ENCODE measurements at places on chromosomes 5 and 9. TPM values are rescaled to one million over a fixed set of nuclear protein-coding genes. Genes with fewer than 3 reads are reported as not detected.

DNA sequence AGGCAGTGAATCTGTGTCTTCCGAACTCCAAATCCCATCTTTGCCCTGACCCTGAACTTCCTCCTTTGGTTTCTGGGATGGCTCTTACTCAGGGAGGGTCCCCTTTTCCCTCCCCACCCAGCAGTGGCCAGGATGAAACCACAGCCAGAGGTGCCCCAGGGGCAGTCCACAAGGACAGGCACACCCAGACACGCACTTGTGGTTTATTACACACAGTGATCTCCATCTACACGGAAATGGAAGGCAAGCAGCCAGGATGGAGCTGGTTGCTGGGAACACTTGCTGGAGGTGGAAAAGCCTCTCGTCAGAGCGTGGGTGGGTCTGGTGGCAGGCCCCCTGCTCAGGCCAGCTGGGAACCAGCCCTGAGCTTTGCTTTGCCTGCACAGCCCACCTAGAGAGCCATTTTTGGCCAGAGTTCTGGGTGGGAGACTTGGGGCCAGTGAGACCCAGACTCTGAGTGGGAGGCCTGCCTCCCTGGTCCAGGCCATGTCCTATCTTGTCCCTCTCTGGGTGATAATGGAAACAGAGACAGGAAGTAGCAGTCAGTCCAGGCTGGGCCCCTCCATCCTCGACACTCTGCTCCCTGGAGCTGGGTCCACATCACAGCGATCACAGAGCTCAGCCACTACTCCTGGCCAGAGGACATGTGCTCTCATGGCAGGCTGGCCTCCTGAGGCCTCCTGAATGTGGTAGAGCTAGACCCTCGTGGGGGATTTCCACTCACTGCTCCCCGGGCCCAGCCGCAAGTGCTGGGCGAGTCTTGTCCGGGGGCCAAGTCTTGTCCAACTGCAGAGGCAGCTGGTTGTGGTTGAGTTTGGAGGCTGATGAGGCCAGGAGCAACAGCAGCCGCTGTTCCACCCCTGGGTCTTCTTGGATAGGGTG is 5.1 kb upstream of the PHYKPL start:
- DNase-seq: no peak

DNA sequence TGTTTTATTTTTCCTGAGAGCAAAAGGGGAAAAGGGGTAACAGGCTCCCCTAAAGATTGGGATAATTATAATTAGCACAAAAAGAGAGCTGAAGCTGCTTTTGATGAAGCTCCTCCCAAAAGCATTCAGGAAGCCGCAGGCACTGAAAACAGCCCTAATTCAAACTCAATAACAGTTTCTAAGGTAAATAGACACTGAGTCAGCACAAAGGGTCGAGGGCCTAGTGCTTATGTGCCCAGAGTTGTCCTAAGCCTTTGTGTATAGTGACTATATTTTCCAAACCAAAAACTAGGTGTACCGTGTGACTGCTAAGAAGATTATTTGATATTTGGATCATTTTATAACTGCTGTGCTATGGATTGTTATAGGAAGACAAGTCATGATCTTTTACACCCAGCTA is 67.7 kb downstream of the HMHB1 start:
- DNase-seq: no peak

GRCh38 chr5:7210549-7210948 is 185.4 kb upstream of the ADCY2 start:
- no peak for DNase-seq

DNA sequence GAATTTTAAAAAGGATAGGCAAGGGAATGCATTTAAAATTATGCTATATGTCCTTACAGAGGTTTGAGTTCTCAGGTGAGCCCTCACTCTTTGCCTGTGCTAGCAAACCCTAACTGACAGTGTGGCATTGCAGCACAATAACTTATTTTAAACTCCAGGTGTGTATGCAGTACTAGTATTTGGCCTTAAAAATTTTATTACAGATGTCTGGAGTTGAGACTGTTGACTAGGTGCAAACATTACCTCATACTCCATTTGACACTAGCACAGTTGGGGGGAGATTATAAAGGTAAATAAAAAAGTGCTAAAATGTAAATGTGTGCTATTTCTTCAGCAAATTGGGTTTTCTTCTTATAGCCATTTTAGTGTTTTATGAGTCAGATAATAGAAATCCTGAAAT is 407.7 kb downstream of the SH3GL2 start:
- DNase-seq: no peak

GRCh38 chr5:96332535-96333366 is 100.3 kb downstream of the PCSK1 start:
- no peak for DNase-seq

Gene DAPK1
- total RNA-seq: 6.3 TPM
